ENCODE measurements at places on chromosomes 2 and 18.

DNA sequence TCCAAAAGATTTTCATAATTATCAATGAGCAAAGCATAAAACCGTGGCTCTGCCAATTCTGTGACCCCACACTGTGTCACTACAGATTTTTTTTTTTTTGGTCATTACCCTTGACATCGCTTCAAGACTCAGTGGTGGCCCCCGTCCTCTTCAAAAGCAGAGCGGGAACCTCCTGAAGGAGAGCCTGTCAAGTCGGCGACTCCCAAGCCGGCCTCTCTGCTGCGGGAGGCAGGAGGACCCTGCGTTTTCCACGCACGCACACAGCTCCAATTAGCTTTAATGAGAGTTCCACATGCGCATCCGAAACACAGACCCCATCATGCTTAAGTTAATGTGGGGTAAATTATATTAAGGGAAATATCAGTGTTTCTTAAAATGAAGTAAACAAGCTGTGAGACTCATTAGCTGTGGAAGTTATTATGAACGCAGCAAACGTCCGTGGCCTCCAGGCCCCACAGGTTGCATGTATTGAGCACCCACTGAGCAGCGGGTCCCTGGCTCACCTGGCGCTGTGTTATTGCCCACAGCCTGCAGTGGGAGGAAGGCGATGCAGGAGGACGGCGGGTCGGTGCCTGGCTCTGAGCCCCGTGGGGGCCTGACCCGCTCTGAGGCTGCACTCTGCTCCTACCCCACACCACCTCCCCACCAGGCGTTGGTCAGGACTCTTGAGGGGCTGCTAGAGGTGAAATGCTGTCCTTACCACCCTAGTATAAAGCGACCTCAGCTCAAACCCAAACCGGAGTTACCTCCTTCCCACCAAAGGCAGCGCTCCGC is 181.0 kb upstream of the SALL3 start:
- DNase-seq: no peak

DNA sequence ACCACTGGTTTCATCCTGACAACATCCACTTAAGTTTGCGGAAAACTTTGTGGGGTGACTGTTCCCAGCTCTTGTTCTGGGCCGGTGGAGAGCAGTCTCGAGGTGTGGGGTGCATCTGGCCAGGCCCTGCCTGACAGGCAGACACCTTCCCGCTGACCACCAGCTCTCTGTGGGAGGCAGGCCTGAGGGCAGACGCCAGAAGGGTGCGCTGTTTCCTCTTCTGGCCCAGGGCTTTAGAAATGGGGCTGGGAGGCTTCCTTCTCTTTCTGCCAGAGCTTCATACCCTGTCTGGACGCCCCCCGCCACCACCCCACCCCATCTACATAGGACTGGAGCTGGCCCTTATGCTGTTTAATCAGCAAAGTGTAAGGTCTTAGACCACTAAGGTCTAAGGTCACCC is 263.8 kb downstream of the LOXHD1 start:
- no peak for DNase-seq

GRCh38 chr2:237529452-237530402 is 36.6 kb upstream of the PRLH start:
- no peak for DNase-seq

DNA sequence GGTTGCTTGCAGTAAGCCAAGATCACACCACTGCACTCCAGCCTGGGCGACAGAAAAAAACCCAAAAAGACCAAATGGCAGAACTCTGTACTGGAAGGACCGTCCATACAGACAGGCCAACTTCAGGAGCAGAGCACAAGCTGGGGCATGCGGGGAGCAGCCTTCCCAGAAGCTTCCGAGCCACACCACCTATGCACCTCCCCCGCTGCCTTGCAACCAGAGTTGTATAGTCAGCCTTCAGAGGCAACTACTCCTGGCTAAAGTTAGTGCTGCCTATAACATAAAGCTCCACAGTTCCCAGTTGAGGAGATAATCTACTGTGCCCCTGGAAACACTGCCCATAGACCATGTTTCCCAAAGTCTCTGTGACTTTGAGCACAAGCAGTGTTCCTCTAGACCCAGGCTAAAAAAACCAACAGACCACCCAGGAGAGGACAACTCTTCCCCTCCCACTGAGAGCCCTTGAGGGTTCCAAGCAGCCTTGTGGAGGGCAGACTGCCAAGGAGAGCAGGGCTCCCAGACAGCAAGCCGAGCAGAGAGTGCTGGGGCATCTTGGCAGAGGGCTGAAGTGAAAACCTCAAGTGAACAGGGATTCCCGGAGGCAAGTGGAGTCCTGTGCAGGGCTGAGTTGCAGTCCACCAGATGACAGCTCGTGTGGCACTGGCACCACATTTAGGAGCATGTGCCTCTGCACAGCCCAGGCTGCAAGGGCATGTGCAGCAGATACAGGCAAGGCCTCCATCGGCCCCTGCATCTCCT is 6.8 kb downstream of the SFT2D3 start:
- no peak for DNase-seq

- DNase-seq: no peak
Observed at GRCh38 chr18:22084547-22084946, 84.8 kb upstream of the GATA6 start.

GRCh38 chr18:57498682-57499256 is 63.6 kb downstream of the ONECUT2 start:
- no peak for DNase-seq

GRCh38 chr2:97688062-97688827 is 18.7 kb downstream of the C2orf92 start:
- no peak for DNase-seq

- no peak for DNase-seq
Observed at GRCh38 chr2:182732736-182733135, 16.7 kb downstream of the DNAJC10 start.

GRCh38 chr2:101967826-101968513 is 23.8 kb upstream of the IL1R2 start:
- DNase-seq: no peak

GRCh38 chr2:54983345-54984220 is 66.7 kb downstream of the RTN4 start:
- no peak for DNase-seq

DNA sequence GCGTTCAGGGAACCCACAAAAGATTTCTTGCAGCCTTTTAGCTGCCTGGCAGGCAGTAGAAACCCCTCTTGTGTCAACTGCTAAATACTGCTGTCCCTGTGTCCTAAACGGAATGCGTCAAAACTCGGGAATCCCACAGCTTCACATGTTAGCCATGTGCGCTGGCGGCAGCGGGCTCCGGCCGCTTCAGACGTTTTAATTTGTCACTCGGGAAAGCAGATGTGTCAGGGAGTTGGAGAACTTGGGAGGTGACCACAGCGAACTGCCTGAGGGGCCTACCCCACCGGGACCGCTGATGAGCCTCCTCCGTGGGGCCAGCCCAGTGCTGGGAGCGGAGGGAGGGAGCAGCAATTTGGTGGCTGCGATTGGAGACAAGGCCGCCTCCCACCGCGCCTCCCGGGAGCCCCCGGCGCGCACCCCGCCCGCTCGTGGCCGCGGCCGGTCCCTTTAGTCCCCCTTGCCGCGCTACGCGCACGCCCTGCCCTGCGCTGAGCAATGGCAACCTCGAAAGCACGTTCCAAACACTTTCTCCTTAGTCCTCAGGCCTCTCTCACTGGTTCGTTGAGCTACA is 146.1 kb upstream of the SATB2 start:
- DNase-seq: no peak

- DNase-seq: no peak
Observed at GRCh38 chr18:10252952-10253705, 201.3 kb upstream of the APCDD1 start.

DNA sequence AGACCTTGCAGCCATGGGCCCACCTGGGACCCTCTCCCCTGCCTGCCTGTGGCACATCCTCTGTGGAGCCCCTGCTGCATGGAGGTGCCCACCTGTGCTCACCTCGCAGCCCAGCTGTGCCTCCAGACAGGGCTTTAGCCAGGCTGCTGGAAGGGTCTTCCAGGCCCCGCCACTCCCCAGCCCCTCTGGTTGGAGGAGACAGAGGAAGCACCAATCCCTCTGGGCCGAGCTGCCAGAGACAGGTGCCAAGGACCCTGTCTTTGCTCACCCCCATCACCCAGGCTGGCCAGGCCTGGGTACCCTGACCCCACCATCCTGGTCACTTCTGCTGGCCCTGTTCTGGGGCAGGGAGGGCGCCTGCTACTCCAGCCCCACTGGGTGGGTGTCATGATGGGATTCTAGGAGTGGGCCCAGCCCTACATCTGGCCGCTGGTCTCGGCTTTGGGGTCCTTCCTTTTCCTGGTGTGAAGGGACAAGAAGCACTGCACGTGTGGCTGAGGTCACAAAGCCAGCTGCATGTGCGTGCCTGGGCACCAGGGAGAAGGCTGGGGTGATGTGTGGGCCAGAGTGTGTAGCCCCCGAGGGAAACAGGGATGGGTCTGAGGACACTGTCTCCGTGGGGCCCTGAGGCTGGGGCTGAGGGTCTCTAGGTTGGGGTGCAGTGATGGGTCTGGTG is 9.3 kb upstream of the NEU4 start:
- no peak for DNase-seq

- DNase-seq: no peak
Observed at GRCh38 chr2:118830118-118830517, 17.3 kb downstream of the EN1 start.

DNA sequence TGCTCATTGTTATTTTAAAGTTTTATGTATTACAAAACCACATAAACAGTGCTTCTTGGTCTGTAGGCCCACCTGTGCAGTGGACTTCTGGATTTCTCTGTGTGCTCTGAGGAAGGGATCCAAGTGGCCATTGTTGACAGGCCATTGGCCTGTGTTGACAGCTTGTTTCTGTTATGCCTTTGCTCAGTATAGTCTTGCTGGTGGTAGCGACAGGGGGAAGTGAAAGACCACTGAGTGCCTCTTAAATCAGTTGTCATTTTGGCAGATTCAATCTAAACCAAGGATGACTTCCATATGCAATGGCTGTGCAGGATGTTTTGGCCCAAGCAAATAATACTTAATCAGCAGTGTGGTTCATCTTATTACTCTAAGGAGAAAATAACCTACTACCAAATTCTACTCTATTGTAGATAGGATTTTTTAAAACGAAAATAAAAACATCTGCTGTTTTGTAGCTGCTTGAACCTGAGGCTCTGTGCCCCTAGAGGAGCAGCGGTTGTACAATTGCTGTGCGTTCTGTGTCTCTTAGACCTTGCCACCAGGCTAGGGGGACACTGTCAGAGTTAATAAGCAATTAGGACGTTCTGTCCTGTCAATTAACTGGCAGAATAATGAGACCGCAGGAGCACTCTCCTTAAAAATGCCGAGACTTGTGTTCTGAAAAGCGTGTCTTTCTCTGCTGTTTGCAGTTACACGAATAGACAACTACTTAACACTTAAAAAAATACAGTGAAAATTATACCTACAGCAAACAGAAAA is 108.2 kb downstream of the RHBDD1 start:
- no peak for DNase-seq

- no peak for DNase-seq
Observed at GRCh38 chr2:137454886-137455285, 509.4 kb upstream of the HNMT start.

DNA sequence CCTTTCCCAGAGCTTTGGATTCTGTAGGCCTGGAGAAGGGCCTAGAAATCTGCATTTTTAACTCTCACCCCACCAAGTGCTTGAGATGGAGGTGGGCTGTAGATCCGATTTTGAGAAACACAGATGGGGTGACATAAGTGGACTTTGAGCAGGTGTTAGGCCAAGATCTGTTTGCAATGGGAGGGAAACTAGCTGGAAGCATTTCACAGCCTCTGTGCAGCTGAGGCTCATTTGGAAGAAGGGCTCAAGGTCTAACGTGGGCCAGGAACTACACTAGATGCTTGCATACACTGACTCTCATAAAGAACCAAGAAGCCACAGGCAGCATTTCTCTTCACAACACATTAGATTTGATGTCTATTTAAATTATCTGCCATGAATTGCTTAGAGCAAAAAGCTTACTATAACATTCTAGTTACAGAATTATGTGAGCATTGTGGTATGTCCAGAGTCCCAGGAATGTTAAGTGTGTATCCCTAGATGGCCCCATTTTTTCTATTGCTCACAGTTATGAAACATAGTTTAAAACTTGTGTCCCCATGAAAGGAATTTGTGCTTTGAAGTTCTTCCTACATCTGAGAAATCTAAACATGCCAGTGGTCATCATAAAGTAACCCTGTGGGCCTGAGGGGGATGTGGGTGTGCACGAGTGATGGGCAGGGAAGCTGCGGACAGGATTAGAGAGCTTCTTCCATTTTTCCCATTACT is 77.2 kb downstream of the CD28 start:
- DNase-seq: no peak

DNA sequence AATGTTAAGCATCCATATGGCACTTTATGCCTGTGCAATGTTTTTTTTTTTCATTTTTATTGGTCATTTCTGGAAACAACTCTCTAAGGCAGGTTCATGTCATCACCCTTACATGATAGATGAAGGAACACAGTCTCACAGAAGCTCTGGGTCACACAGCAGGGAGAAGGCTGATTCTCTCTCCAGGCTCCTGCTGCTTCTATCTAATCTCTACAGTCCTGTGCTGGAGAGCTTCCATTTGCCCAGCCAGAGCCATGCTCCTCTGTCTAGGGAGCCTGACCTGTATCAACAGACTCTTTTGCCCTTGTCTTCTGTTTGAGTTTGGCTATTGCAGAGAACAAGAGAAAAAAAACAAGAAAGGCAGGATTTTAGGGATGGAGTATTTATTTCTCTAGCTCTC is 584.8 kb downstream of the MBD2 start:
- no peak for DNase-seq

DNA sequence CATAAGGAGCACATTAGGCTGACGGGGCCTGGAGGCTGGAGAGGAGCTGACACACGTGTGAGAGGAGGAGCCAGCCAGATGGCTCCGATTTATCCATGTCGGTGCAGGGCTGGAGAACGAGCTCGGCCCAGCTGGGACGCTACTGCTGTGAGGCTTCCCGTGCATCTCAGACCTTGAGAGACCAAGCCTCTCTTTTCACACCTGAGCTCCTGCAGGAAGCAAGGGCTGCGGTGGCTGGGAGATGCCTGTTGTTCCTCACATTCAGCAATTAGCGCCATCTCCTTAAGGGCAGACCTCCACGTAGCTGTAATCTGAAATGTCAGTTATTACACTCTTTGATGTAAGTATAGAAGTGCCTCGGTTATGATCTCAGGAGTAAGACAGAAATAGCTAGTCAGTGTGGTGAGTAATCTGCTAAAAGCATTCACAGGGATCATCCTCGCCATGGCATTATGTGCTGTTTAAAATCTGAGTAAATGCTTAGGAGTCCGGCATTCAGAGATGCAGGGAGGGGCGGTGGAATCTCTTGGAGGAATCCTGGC is 107.9 kb downstream of the PRKCE start:
- DNase-seq: no peak

DNA sequence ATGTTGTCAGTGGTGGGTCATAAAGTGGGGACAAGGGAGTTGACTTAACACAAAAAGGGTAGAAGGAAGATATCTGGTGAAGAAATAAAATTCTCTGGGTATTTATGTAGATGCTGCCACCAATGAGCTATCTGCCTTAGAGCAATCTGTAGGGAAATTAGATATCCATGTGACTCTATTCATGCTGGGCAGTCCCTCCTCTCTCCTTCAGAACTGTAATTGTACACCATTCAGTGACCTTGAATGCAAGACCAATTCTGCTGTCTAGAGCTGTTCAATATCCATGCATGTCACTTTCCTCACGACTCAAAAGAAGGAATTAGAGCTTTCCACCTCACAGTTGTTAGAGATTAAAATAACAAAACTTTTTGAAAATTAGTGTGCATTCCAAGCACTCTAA is 28.6 kb upstream of the TDRD15 start:
- DNase-seq: no peak

GRCh38 chr18:11956371-11957308 is 24.7 kb upstream of the IMPA2 start:
- DNase-seq: no peak

Measured in NK-92 treated with Interleukin-12 subunit alpha and Interleukin-12 subunit beta, amount 100 ng/mL, for 24 hours (cell line).